Liver (tissue), 10 donors: ENCODE measurements at places on chromosomes 11 and 22. TPM values are rescaled to one million over a fixed set of nuclear protein-coding genes. Genes with fewer than 3 reads are reported as not detected.

DNA sequence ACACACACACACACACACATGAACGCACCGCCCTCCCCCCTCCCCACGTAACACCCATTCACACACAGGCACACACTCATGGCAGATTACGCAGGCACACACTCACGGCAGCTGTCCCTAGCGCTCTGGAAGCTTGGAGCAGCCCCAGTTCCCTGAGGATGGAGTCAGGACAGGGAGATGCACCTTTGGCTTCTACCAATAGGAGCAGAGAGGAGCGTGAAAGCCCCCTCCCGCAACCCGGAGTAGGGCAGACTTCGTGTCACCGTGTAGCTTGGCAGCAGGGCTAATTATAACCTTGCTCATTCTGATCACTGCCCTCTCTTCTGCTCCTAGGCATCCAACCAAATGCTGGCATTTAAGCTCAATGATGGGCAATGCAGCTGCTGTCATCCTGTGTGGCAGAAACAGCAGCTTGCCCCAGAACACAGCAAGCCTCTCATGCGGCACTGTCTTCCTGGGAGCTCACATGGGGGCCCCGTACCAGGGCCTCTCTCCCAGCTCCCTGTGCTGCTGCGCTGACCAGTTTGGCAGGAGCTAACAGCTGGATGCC, 31.9 kb downstream of the ANKK1 start:
- no peak for DNase-seq
- no peaks in the 10 kb centered on the region for H3K27me3 ChIP-seq
- H3K4me3 ChIP-seq = no peak overlapping the region
- no peaks in the 10 kb centered on the region for H3K36me3 ChIP-seq
- H3K27ac ChIP-seq = no peak overlapping the region
- no peaks in the 10 kb centered on the region for H3K4me1 ChIP-seq

- H3K36me3 ChIP-seq = peaks cover 10% of the 10 kb centered on the region
- H3K4me1 ChIP-seq = no peaks in the 10 kb centered on the region
- no peaks in the 10 kb centered on the region for H3K27me3 ChIP-seq
- H3K27ac ChIP-seq = no peak overlapping the region
- no peak overlapping the region for H3K4me3 ChIP-seq
Measured at GRCh38 chr11:126405374-126405773, 49.9 kb downstream of the ST3GAL4 start.

DNA sequence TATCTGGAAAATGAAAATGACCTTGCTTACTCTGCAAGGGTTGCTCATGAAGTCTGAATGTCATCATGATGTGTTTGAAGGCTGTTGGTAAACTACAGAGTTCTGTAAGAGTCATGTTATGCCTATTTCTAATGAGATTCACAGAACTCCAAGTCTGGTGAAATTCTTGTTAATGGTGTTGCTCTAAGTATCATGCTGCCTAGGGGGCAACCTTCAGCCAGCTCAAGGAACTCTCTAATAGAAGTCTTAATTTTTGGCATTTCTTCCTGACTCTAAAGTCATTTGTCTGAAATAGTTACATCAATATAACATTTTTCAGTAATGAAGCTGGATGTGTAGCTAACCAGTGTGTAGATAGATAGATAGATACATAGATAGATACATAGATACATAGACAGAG, 302.8 kb downstream of the FAT3 start:
- H3K27ac ChIP-seq = no peak overlapping the region
- H3K27me3 ChIP-seq = no peaks in the 10 kb centered on the region
- no peaks in the 10 kb centered on the region for H3K36me3 ChIP-seq
- no peak for DNase-seq
- H3K4me1 ChIP-seq = no peaks in the 10 kb centered on the region
- no peak overlapping the region for H3K4me3 ChIP-seq

- H3K27me3 ChIP-seq = no peaks in the 10 kb centered on the region
- peaks cover 4% of the 10 kb centered on the region for H3K4me1 ChIP-seq
- no peak overlapping the region for H3K4me3 ChIP-seq
- DNase-seq = no peak
- H3K36me3 ChIP-seq = peaks cover 26% of the 10 kb centered on the region
Measured at GRCh38 chr11:66851698-66852465, 5.0 kb upstream of the LRFN4 start.

DNA sequence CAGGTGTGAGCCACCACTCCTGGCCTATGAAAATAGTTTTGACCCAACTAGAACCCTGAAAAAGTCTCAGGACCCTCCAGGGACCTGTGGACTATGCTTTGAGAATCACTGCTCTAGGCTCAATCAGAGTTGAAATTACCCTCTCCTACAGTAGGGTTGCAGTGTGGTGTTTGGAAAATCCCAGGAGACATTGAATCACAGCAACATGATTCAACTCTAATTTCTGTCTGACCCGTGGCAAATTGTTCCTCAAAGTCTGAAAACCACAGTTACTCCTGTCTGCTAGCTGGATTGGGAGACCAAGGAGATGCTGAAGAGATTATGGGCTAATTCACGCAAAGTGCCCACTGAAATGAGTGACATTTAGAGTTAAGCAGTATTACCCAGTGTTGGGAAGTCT, 5.4 kb upstream of the MTMR3 start:
- H3K27ac ChIP-seq = no peak overlapping the region
- H3K27me3 ChIP-seq = no peaks in the 10 kb centered on the region
- no peaks in the 10 kb centered on the region for H3K36me3 ChIP-seq
- DNase-seq = no peak

DNA sequence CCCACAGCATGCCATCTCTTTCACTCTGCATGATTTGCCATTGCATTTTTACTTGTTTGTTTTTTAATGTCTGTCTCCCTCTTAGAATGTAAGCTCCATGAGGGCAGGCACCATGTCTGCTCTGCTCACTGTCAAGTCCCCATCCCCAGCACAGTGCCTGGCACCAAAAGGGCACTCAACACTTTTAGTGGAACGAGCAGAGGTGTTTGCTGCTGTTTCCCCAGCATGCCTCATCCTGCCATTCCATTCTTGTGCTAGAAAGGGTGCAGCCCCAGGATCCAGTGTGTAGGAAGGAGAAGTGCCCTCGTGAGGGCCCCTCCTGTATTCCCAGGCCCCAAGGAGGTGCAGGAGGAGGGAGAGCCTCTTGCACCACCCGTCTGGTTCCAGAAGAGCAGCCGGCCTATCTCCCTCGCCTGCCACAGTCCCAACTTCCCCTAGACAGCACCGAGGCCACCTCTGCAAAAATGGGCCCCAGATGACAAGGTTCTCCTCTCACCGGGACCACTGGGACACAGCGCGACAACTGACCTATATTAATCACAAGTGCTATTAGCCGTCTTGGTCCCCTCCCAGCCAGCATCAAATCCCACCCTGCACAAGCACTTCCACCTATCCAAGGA, 33.3 kb upstream of the CACNG2 start:
- no peaks in the 10 kb centered on the region for H3K27me3 ChIP-seq
- H3K4me3 ChIP-seq = no peak overlapping the region
- H3K36me3 ChIP-seq = no peaks in the 10 kb centered on the region
- H3K27ac ChIP-seq = no peak overlapping the region
- no peaks in the 10 kb centered on the region for H3K4me1 ChIP-seq

MUC6 gene
- 0.05 TPM for total RNA-seq

OR8D1 gene
- not detected for total RNA-seq

GRCh38 chr11:58652726-58653280, 30.3 kb downstream of the CNTF start:
- no peaks in the 10 kb centered on the region for H3K36me3 ChIP-seq
- DNase-seq = no peak
- no peak overlapping the region for H3K4me3 ChIP-seq
- H3K27me3 ChIP-seq = no peaks in the 10 kb centered on the region

DNA sequence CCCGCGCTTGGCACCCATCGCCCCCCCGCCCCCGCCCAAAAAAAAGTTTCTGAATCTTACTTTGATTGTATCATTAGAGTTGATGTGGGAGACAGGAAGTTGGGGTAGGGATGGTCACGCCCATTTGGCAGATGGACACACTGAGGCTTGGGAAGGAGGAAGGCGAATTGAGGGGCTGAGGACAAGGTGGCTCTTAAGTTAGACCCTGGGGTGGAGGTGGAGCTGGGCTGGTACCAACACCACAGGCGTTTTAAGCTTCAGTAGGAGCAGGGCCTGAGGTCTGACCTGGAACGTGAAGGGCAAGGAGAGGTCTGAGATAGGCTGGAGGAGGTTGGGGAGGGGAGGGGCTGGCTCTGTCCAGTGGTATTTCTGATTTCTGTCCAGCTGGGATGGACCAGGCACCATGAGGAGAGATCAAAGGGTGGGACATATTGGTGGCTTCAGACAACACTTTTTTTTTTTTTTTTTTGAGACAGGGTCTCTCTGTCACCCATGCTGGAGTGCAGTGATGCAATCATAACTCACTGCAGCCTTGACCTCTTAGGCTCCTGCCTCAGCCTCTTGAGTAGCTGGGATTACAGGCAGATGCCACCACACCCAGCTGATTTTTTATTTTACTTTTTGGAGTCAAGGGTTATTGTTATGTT, 799 bp upstream of the CDC42BPG start:
- no peaks in the 10 kb centered on the region for H3K36me3 ChIP-seq
- peaks cover 36% of the 10 kb centered on the region for H3K4me1 ChIP-seq
- no peak overlapping the region for H3K4me3 ChIP-seq
- no peak for DNase-seq

DNA sequence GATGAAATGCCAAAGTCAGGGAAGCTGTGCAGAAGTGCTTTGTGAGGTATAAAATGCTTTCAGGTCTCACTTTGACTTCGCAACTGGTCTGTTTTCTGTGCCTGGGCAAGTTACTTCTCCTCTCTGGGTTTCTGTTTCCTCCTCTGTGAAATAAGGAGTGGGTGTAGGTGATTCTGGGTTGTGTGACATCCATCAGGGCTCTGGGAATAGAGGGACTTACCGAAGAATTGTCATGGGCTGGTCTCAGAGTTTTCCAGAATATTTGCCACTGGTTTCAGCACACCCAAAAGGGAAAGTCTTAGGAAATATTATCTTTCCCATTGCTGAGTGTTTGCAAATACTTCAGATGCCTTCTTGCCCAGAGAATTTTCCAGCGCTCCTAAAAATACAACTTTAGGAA, 118.4 kb downstream of the KIAA1671 start:
- H3K27me3 ChIP-seq = no peaks in the 10 kb centered on the region
- no peaks in the 10 kb centered on the region for H3K36me3 ChIP-seq
- DNase-seq = no peak
- no peak overlapping the region for H3K4me3 ChIP-seq

INS gene
- total RNA-seq = 0.37 TPM

TMPRSS13 gene
- total RNA-seq = 0.25 TPM
